LHCN-M2 (cell line): ENCODE measurements at places on chromosomes 4 and X. TPM values are rescaled to one million over a fixed set of nuclear protein-coding genes. Genes with fewer than 3 reads are reported as not detected.

DNA sequence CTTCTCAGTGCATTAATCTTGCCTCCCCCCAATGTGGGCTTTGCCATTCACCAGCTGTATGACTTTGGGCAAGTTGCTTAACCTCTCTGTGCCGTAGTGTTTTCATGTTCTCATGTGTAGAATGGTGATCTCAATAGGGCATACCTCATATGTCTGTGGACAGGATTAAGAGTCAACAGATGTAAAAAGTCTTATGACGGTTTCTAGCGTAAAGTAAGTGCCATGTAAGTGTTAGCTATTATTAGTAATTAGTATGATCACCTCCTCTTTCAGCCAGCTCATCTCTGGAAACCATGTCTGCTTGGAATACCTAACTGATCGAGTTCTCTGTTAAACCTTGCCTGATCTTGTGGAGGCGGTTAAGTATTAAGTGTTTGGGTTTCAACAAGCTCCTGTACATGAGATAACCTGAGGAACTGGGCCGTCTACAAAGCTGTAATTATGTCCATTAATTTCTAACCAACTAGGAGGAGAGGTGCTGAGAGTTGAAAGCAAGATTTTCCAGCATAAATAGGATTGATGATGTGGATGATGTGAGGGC is 66.3 kb downstream of the TSC22D3 start:
- DNase-seq: no peak

DNA sequence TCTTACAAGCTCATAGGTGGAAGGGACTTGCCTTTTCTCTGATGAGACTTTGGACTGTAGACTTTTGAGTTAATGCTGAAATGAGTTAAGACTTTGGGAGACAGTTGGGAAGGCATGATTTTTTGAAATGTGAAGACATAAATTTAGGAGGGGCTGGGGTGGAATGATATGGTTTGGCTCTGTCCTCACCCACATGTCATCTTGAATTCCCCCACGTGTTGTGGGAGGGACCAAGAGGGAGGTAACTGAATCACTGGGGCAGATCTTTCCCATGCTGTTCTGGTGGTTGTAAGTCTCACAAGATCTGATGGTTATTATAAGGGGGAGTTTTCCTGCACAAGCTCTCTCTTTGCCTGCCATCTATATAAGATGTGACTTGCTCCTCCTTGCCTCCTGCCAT is 777.9 kb downstream of the CENPC start:
- DNase-seq: no peak

GRCh38 chrX:105553118-105553517 is 269.2 kb upstream of the NRK start:
- no peak for DNase-seq

DNA sequence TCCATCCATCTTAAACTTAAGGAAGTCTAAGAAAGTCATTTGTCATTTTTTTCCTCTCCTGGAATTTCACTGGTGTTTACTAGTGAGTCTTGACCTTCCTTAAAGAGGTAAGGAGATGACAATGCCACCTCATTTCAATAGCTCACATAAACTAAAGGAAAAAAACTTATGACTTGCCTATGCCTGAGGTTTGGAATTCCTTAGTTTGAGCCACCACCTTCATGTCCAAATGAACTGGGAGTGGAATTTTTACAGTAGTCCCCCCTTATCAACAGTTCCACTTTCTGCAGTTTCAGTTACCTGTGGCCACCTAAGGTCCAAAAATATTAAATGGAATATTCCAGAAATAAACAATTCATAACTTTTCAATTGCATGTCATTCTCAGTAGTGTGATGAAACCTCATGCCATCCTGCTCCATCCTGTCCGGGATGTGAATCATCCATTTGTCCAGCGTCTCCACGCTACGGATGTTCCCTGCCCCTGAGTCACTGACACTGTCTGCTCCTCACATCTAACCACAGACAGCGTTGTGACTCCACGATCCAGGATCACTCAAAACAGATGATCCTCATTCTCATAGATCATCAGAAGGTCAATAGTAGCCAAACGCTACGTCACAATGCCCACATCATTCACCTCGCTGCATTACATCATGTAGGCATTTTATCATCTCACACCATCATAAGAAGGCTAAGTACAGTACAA is 177.4 kb downstream of the SH3KBP1 start:
- peak; percentile 94 for DNase-seq

GRCh38 chr4:70901607-70901983 is 574 bp upstream of the MOB1B start:
- DNase-seq: no peak

DNA sequence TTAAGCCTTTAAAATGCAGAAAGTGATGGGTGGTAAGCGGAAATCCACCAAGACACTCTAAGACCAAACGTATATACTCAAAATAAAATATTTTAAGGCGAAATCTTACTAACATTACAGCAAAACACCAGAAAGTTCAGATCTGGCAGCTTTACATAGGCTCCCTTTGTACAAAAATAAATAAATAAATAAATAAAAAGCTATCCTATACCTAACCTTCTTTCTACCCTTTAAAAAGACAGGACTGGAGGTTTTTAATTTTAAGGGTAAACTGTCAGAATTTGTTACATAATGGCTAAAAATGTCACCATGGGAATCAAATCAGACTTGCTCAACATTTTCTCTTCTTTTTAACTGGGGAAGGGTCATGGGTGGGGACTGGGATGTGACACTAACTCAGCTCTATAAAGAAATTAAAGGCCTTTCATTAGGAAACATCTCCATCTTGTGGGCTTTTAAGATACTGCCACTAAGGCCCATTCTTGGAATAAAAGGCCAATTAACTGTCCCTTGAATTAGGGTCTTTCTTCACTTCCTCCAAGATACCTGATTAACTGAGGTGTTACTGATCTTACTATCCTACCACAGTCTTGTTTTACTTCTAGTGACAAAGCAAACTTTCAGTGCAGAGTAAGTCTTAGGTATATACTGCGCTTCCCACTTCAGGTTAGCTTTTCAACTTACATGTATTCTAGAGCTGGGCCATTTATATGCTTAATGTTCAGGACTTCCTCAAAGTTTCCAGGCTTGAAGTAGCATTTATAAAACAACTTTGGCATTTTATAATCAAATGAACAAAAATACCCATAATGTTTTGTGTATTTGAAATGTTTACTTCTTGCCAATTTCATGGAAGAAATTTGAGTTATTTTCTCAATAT is 13.3 kb downstream of the HNRNPD start:
- DNase-seq: peak; percentile 24

- peak; percentile 46 for DNase-seq
These were observed 14.7 kb upstream of the CBR4 start for GRCh38 chr4:169024762-169025161.

DNA sequence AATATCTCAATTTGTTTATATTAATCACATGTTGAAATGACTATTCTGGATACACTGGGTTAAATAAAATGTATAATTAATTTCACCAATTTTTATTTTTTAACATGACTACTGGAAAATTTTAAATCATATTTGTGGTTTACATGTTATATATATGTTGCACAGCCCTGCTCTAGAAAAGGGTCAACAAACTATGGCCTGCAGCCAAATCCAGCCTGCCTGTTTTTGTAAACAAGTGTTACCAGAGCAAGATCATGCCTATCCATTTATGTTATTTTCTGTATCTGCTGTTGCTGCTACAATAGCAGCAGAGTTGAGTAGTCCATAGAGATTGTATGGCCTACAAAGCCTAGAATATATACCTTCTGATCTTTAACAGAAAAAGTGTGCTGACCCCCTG is 1.2 kb downstream of the TCEANC start:
- DNase-seq: no peak

GRCh38 chr4:113435893-113436292 is 325.6 kb downstream of the CAMK2D start:
- peak; percentile 92 for DNase-seq

GRCh38 chr4:6271701-6272465 is 2.2 kb downstream of the WFS1 start:
- DNase-seq: no peak

- DNase-seq: no peak
These were observed 130.8 kb downstream of the BANK1 start for GRCh38 chr4:101921370-101921769.

- DNase-seq: no peak
These were observed 191.8 kb upstream of the CXorf66 start for GRCh38 chrX:140157143-140157542.

- DNase-seq: no peak
These were observed 158.8 kb upstream of the PJA1 start for GRCh38 chrX:69323786-69324720.

GRCh38 chr4:158624889-158625478 is 46.7 kb downstream of the C4orf46 start:
- DNase-seq: peak; percentile 62

DNA sequence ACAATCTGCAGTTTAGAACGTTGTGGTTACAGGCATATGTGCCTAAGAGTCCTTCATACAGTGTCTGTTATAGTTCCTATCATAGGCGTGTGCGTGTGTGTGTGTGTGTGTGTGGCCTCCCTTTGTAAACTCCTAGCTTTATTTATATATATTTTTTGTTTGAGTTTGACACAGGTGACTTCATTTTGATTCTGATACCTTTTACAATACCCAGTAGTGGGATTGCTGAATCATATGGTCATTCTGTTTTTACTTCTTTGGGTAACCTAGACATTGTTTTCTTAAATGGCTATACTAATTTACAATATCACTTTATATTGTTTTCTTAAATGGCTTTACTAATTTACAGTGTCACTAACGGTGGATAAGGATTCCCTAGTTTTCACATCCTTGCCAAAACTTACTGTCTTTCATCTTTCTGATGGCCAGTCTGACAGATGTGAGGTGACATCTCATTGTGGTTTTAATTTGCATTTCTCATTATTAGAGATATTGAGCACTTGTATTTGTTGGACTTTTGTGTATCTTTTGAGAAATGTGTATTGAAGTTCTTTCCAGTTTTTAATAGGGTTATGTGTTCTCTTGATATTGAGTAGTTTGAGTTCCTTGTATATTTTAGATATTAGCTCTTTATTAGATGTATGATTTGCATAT is 211.1 kb upstream of the NUDT6 start:
- DNase-seq: no peak

PASD1 gene
- not detected in 2 replicates for total RNA-seq

PPBP gene
- 0.64 TPM in 1 of 2 replicates, not detected in the other for total RNA-seq

CRLF2 gene
- not detected in 2 replicates for total RNA-seq

CCDC149 gene
- total RNA-seq: 2.2 and 3.0 TPM in 2 replicates
